ENCODE measurements at places on chromosomes 5 and 9. TPM values are rescaled to one million over a fixed set of nuclear protein-coding genes. Genes with fewer than 3 reads are reported as not detected.

Gene TAS2R1
- total RNA-seq: not detected

Gene CMYA5
- total RNA-seq: 0.06 TPM

Gene PCA3
- not detected for total RNA-seq

Gene AMACR
- 5.9 TPM for total RNA-seq

Gene ISL1
- total RNA-seq: not detected

- no peak for DNase-seq
These were observed 43.6 kb upstream of the RAD23B start for GRCh38 chr9:107239474-107239873.

GRCh38 chr5:39558541-39558940 lies 133.8 kb upstream of the DAB2 start:
- no peak for DNase-seq

DNA sequence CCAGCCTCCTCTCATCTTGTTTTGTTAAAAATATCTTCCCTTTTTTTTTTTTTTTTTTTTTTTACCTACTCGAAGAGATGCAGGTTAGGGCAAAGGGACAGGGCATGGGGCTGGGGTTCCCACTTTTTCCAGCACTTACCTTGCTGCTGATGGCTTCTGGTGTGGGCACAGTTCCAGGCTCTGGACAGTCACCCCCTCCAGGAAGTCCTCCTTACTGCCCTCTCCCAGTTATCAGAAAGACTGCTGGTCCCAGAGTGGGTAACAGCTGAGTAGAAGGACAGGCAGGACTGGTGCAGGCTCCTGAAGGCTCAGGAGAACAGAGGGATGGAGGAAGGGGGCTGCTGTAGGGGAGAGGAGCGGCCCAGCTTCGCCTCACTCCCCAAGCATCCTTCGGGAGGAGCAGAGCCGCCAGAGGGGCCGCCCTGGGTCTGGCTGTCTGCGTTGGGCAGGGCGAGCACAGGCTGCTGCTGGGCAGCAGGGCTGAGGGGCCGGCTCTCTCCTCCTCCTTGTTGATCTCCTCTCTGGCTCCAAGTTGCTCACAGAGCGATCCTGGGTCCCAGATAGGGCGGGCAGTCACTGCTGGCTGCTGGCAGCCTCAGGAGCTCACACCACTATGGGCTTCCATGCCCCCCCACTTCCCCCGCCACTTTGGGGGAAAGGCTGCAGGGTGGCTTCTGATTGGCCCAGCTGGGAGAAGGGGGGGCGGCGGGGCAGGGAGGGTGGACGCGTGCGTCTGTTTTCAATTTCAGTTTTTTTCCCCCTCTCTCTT lies at the start of gene PDGFRB:
PDGFRB (minus strand) TSS at position 588 of the 769 bp plus-strand sequence. CDS start 18,798 bp downstream, outside the sequence.
- peak; percentile 96 for DNase-seq

GRCh38 chr5:143413958-143414669 lies 10.6 kb upstream of the NR3C1 start:
- no peak for DNase-seq

DNA sequence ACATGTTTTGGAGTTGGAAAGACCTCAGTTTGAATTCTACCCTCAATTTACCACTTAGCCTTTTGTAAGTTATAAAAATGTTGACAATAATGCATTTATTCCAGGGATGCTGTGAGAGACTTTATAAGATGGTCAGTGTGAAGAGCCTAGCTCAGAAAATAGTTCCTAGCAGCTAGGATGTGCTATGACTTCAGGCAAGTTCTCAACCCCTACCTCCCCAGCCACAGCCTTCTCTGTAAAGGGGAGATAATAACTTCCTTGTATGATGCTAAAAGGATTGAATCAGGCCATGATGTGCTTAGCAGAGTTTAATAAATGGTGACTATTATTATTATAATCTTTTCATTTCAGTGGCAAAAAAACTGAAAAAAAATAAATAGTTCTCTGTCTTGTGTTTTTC lies 77.6 kb downstream of the ALDH1A1 start:
- no peak for DNase-seq

DNA sequence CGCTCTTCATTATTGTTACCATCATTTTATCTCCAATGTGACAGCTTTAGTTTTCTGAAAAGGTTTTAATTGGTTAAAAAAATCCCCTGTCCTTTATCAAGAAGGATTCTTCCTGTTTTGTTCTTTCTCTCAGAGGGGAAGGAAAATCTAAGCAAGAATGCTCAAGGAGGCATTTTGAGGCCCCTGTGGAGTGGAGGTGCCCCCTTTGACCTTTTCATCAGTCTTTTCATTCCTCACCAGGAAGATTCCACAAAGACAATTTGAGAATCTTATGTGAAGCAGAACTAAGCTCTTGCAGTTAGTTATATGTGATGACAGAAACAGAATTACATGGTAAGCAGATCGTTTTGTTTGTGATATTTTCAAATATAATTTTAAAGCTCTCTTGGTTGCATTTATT lies 489.6 kb downstream of the MAN2A1 start:
- DNase-seq: no peak

- DNase-seq: no peak
These were observed 7.8 kb downstream of the FOXI1 start for GRCh38 chr5:170113522-170113900.

- no peak for DNase-seq
These were observed 19.4 kb upstream of the LCP2 start for GRCh38 chr5:170316937-170317336.

DNA sequence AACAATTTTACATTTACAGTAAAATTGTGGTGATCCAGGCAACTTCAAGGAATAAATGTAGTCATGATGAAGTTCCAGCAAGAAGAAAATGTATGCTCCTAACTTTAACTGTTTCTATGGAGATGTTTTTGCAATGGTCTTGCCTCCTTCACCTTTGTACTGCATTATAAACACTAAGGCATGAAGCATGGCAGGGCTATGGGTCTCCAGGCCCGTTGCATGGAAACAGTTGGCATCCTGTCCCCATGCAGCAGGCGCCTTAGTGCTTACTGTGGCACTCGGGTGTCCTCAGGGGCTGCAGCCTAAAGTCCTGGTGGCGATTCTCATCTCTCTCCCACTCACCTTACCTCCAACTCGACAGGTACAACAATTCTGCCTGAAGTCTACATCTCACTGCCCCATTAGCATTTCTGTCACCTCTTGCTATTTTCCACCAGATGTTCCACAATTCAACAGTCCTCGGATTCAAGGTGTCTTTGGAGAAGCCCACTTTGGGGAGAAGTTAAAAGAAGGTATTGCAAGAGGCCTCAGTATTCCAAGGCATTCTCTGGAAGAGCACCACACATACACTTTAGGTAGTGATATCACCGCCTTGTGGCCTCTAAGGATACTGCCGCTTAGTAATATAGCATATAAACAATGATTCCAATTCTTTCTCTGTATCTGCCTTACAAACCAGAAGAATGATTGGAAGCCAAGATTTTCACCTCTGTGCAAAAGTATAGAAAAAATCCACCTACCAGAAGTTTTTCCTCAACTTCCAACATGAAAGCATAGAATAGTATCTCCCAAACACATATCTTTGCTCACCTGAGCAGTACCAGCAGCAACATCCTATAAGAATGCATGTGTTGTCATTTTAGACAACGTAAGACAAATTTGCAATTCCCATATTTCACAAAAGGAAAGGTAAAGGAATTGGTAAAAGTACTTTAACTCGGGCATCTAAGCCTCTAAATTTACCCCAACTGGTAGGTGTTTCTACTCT lies 5.1 kb downstream of the LIFR start:
- DNase-seq: peak; percentile 45

GRCh38 chr9:3043369-3043768 lies 199.5 kb upstream of the PUM3 start:
- DNase-seq: no peak

DNA sequence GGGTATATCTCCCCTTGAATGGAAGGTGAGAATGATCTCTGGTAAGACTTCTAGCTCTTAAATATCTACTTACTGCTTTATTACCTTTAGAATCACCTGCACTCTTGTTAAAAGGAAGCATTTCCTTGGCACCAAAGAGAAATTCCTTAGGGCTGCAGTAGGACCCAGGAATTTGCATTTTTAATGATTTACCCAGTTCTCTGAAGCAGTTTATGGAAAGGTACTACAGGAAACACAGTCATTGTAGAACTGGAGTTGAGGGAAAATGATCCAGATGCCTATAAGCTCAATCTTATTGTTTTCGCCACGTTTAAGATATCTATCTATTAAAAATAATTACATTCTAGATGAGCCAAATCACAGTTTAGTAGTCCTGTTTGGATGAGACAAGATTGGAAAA lies 9.5 kb upstream of the C9 start:
- DNase-seq: no peak

Data from SJSA1 (cell line).